Stimulated activated CD4-positive, alpha-beta T cell treated with anti-CD3 and anti-CD28 coated beads, Interleukin-12 subunit alpha, Interleukin-12 subunit beta, amount 100 ng/mL, for 48 hours (primary cell): ENCODE measurements at places on chromosomes 1 and 21.

DNA sequence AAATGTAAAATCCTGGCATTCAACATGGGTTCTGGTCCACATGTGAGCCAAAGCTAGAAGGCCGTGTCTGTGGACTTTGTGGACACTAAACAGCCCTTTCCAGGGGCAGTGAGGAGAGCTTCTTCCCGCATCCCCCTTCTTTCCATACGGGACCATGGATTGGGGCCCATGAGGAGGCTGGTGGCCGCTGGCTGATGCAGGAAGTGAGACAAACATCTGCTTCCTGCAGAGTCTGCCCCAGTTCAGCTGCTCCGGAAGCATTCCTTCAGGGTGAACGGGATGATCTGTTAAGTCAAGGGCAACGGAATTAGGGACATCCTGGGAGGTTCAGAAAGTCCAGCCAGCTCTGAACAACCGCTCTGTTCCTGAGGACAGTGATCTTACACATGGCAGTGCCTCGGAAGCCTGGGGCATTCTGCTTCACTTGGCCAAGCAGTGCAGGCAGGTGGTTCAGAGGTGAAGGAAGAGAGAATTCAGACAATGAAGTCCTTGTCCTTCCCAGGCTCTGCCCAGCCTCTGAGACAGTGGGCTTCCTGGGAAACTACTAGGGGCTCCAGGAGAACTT lies 1.5 kb downstream of the CA6 start:
- DNase-seq: no peak

DNA sequence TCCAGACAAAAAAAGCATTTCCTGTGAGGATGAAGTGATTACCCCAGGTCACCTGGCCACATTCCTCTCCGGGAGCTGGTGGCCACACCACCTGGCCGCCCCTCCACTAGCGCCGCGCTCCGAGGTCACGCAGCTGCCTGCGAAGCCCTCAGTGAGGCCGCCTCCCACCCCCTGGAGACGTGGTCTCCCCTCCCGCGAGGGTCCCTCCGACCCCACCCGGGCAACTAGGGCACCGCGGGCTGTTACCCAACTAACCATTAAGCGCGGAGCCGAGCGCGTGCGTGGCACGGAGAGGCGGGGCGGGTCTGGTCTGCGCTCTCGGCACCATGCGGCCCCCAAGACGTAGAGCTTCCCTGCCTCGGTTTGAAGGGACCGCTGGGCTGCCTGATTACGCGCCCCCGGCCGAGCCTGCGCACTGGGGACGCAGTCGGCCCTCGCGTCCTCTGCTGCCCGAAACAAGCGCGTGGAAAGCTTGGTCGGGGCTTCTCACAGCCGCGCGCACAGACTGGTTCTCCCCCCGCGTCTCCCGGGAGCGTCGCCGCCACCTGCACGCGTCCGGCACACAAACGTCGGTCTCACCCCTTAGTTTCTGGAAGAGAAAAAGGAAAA lies 106.5 kb downstream of the SLC16A1 start:
- DNase-seq: no peak

DNA sequence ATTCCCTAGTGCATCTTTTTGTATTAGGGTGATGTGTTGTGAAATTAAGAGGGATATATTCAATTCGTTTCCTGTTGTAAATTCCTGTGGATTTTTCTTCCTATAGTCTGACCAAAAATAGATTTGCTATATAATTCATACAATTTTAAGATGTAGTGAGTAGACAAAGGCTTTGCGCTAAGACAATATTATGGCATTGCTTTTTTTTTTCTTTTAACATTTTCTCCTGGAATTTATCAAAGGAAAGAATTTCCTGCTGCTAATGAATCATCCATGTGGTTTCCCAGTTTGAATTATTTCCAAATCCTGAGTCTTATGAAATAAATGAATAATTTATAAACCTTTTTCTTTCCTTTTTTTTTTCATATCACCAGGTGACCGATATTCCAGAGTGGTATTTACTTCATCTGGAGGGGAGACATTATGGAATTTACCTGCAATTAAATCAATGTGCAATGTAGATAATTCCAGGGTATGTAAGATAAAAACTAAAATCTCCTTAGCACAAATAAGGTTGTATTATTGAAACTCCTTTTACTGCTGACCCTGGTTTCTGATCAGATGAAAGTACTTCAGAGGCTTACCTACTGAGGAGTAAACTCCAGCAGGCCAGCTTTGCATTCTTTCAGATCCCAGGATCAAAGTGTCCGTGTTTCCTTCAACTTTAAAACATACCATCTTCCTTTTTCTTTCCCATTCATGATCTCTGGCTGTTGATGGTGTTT lies 148.4 kb downstream of the TLR5 start:
- no peak for DNase-seq

DNA sequence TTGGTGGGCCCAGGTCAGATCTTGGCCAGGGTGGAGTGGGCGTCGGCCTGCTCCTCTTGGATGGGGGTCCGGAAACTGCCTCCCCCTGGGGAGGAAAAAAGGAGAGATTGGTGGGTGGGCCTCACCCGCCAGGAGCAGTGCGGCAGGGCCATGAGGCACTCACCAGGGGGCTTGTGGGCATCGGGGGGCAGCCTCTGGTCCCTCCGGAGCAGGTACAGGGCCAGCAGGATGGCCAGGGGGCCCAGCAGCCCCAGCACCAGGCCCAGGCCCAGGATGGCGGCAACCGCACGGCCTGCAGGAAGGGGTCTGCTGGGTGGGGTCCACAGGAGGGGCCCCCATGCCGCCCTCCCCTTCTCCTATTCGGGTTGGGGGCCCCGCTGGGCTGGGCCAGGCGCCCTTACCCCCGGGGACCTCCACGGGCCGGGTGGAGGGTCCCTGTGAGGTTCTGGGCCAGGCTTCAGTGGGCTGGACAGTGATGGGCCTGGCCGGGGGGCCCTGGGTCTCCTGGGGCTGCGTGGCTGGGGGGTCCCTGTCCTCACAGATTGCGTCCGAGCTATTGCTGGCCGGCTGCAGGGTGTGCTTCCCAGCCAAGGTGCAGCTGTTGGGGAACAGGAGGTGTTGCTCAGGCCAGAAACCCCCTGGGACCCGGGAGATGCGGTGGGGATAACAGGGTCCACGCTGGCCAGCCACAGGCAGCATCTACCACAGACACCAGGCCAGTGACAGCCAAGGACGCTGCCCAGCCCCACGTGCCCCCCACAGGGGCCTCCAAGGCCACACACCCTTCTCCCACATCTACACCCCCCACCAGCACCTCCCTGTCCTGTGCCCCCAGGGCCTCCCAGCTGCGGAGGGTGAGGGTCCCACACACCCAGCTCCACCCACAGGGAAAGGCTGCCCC lies 2.2 kb downstream of the TNFRSF4 start:
- no peak for DNase-seq

GRCh38 chr21:36589352-36589971 lies 109.5 kb upstream of the SIM2 start:
- DNase-seq: peak; percentile 12

DNA sequence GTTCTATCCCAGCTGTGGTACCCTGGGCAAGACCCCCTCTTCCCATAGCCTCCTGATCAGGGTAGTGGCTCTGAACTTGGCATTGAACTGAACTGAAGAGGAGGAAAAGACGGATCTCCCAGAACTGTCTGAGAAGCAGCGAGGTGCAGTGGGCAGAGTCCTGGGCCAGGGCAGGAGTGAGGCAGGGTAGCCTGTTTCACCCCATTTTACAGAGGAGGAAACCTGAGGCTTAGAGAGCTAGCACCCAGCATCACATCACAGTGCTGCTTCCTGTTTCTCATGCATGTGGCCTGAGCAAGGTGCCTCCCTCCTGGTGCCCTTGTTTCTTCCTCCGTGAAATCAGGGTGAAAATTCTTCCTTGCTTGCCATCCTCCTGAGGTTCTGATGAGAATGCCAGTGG lies 17.1 kb downstream of the ZNF362 start:
- DNase-seq: no peak

GRCh38 chr1:43671193-43671592 lies 21.2 kb downstream of the KDM4A start:
- no peak for DNase-seq

DNA sequence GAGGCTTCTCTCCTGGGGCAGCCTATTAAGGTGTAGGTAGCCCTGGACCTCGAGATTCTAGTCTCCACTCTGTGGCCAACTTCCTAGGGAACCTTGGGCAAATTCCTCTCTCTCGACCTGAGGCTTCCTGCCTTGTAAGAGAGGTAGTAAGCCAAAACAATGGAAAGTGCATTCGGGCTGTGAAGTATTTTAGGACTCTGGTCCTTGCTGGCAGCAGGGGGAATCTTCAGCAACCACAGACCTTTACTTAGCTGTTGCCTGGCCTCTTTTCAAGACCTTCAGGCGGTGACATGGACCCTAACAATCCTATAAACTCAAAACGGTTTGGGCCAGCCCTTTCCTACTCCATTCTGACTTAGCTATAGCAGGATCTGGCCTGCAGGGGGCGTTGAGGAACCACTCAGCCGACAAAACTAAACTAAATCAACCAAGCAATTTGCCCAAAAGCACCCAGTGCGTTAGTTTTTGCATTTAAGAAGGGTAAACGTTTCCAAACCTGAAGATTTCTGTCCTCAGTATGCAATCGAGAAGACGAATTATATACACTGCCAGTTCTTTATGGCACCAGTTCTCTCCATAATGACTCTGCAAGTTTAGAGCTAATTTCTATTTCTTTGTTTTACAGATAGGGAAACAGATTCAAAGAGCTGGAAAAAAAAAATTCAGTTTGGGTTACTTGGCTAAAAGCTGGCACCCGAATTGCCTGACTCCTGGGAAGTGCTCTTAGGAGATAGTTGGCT lies 10.9 kb upstream of the SESN2 start:
- peak; percentile 82 for DNase-seq

- no peak for DNase-seq
Observed at GRCh38 chr1:153360190-153360589, 2.5 kb downstream of the S100A9 start.

- DNase-seq: no peak
Observed at GRCh38 chr1:43009274-43009673, 50.6 kb upstream of the SLC2A1 start.

DNA sequence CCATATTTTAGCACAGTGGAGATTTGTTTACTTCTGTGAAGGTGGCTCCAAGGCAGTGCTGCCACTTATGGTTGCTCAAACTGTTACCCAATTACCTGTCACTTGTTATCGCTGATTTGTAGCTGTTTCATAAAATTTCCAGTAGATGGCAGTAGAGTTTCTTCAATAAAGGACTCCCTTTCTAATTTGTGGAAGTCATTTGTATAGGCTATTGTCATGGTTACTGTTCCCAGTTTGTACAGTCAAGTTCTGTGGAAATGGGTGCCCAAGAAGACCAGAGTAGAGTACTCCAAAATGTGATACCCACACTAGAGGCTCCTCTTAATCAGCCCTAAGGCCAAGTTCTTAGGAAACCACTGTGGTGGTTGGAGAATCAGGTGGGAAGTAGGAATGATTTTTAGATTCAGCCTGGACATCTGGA lies 186.1 kb downstream of the CLEC20A start:
- no peak for DNase-seq

- DNase-seq: no peak
Observed at GRCh38 chr1:118890851-118891384, 97.2 kb downstream of the TBX15 start.

DNA sequence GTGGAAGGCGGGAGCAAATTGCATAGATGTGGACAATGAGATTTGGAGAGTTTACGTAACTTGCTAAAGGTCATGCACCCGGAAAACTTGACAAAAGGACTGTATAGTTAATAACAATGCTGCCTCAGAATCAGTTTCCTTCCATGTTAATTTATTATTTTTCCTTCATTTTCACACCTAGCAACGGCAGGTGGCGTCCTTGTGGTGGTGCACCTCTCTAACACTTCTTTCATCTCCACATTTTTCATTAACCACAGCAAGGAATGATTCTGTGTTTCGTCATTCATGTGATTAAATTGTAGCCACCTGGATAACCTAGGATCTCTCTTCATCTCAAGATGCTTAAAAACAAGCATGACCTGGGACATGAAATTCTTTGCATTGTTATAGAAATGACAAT lies 2133.0 kb downstream of the NCAM2 start:
- DNase-seq: no peak

DNA sequence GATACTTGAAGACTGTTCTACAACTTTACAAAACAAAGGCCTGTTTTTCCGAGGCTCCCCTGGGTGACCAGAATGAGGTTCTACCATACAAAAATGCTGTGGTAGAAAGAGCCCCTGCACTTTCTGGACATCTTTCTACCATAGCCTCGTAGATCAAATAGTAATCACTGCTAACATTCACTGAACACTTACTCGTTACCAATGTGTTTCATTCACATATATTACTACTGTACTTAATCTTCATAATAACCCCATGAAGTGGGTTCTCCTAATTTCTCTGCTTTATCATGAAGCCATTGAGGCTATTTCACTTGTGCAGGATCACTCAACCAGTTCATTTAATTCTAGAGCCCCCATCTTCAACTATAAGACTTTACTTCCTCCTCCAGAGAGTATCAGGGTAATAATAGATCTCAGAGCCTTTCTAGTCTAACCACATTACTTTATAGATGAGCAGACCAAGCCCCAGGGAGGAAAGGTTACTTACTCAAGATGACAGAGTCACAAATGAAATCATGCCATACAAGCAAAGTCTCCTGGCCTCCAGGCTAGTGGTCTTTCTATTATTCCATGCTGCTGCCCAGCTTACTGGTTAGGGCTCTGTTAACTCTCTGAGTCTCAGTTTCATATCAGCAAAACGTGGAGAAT lies 46.7 kb upstream of the OSBPL9 start:
- no peak for DNase-seq

- no peak for DNase-seq
Observed at GRCh38 chr1:208438112-208438699, 194.0 kb upstream of the PLXNA2 start.

- DNase-seq: no peak
Observed at GRCh38 chr21:40146216-40146837, 279.1 kb downstream of the PCP4 start.

GRCh38 chr1:33375316-33375715 lies 54.4 kb upstream of the A3GALT2 start:
- no peak for DNase-seq

- DNase-seq: no peak
Observed at GRCh38 chr1:183058851-183059502, 35.8 kb downstream of the LAMC1 start.

DNA sequence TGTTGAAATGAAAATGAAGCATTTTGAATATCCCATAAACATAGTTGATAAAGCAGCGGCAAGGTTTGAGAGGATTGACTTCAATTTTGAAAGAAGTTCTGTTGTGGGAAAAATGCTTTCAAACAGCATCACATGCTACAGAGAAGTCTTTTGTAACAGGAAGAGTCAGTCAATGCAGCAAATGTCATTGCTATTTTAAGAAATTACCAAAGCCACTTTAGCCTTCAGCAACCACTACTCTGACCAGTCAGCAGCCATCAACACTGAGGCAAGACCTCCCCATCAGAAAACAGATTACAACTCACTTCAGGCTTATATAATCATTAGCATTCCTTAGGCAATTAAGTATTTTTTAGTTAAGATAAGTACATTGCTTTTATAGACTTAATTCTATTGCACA lies 33.8 kb upstream of the FCRL3 start:
- no peak for DNase-seq
